ENCODE measurements at places on chromosomes 2 and 18.

DNA sequence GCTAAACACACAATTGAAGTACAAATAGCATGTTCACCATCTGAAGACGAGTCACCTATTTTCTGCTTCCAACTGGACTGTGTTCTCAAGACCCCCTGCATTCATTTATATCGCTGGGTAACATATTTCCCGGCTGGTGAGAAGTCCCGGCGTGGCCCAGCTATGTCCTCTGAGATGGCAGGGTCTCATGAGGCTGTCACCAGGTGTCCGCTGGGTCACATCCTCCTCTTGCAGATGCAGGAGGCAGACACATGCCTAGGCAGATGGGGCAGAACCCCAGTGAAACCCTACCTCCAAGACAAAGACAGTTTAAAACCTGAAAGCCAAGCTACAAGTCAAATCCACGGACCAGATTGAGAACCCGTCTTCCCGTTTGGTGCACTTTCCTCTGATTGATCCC lies 36.8 kb upstream of the UBE2F start:
- DNase-seq, result no peak

DNA sequence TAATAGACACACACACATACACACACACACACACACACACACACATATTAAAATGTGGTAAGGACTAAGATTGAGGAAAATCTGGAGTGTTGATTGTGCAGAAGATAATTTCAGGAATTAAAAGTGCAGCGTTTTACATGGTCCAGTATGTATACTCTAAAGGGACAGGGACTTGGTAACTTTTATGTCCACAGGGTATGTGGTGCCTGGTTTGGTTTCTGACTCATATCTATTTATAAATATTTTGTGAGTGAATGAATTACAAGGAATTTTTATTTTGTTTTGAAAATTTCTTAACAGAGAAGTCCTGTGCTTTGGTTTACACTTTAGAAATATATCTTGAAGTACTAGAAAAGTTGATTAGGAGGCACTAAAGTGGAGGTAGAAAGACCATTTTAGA lies 287.7 kb upstream of the NXPH2 start:
- DNase-seq, result no peak

- no peak for DNase-seq
Observed at GRCh38 chr2:70949086-70949485, 13.4 kb downstream of the ATP6V1B1 start.

- DNase-seq, result no peak
Observed at GRCh38 chr2:10772201-10772867, 40.3 kb downstream of the PDIA6 start.

- no peak for DNase-seq
Observed at GRCh38 chr2:177816766-177817165, 255.8 kb downstream of the PDE11A start.

GRCh38 chr2:37274359-37274965 lies 43.0 kb downstream of the NDUFAF7 start:
- no peak for DNase-seq
